ENCODE measurements at places on chromosomes 1 and 21.

DNA sequence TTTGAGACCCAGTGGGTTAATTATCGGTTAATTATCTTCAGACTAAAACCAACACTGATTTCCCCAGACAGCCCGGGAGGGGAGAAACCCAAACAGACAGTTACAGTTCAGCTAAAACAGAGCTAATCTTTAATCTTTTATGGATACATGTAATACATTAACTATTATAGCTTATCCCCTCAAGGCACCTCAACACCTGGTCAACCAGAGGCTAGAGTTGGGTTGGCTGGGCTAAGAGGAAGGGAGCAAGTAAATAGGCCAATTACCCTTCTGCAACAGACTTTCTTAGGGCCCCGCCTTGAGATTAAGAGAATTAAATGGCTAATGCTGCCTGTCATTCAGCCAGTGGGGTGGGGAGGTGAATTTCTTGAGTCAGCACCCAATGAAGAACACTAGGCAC is 6.6 kb upstream of the MED18 start:
- DNase-seq = no peak

DNA sequence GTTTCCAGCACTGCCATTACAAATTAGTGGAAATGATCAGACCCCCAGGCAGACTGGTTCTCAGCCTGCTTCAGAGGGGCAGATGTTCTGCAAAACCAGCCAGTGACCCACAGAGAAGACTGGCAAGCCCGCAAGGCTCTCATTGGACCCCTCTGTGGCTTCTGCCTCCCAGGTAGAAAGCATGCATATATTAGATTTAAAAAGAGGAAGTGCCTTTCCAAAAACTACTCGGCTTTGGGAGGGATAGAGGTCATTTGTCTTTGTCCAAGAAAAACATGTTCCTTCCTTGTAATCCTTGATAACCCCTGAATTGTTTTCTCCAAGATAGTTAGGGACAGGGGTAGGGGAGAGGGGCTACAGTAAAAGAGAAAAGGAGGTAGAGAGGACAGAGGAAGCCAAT is 11.8 kb downstream of the HIVEP3 start:
- DNase-seq = no peak

- DNase-seq = peak; percentile 51
Measured at GRCh38 chr1:146032631-146033219, 11.2 kb upstream of the HJV start.

DNA sequence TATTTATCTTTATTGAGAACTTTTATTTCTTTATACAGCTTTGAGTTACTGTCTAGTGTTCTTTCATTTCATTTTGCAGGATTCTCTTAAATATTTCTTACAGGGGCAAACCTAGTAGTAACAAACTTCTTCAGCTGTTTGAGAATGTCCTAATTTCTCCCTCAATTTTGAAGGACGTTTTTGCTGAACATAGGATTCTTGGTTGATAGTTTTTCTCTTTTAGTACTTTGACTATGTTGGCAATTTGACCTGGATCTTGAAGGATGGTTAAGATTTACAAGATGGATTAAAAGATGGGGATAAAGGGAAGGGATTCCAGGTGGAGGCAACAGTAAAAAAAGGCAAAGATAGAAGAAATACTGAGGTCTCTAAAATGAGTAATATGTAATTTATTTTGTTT is 38.9 kb downstream of the XPR1 start:
- DNase-seq = no peak

- no peak for DNase-seq
Measured at GRCh38 chr1:11880911-11881748, 22.4 kb upstream of the NPPB start.

DNA sequence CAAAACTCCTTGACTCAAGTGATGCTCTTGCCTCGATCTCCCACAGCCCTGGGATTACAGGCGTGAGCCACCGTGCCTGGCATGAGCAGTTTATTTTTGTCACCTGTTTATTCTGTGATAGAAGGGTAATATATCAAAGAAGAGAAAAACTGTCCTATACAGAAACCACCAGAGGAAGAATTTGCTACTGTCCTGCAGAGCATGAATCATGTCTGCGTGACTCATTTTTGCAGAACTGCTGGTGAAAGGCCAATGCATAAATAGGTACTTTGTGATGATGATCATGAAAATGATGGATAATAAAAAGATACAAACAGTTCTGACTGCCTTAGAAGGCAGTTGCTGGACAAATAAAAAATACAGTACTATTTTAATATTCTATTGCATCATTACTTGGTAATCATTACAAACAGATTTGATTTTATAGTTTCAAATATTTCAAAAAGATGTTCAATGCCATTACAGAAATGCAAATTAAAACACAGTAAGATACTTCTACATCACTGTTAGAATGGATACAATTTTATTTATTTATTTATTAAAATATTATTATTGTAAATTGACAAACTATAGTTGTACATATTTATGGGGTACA is 26.5 kb downstream of the RIPPLY3 start:
- no peak for DNase-seq

- no peak for DNase-seq
Measured at GRCh38 chr1:27891196-27891889, 19.0 kb downstream of the THEMIS2 start.

DNA sequence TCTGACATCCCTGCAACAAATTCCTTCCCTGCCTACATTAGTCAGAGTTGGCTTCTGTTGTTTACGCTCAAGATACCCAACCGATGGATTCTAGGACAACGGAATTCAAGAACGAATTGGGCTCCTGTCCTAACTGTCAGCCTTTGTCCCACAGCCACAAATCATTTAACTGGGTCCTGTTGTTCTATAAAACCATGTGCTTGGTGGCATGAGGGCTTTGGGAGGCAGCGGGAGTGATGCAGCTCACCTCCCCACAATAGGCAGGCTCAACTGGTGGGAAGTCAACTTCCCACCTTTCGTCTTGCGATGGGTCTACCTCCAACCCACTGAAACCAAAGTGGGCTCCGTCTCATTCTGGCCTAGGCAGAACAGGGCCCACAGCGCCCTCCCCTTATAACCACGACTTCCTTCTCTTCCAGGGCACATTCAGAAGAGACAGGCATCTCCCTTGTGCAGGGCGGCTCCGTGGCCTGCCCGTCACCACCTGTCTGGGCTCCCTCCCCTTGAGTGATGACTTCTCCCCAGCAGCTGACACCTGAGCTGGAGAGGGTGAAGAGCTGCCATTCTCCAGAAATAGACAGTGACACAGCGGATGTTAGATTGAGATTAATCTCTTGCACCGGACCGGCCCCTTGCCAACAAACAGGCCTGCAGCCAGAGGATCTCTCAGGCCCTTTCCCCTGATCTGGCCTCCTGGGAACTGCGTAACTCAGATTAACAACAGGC is 26.5 kb downstream of the LRRC38 start:
- DNase-seq = no peak

DNA sequence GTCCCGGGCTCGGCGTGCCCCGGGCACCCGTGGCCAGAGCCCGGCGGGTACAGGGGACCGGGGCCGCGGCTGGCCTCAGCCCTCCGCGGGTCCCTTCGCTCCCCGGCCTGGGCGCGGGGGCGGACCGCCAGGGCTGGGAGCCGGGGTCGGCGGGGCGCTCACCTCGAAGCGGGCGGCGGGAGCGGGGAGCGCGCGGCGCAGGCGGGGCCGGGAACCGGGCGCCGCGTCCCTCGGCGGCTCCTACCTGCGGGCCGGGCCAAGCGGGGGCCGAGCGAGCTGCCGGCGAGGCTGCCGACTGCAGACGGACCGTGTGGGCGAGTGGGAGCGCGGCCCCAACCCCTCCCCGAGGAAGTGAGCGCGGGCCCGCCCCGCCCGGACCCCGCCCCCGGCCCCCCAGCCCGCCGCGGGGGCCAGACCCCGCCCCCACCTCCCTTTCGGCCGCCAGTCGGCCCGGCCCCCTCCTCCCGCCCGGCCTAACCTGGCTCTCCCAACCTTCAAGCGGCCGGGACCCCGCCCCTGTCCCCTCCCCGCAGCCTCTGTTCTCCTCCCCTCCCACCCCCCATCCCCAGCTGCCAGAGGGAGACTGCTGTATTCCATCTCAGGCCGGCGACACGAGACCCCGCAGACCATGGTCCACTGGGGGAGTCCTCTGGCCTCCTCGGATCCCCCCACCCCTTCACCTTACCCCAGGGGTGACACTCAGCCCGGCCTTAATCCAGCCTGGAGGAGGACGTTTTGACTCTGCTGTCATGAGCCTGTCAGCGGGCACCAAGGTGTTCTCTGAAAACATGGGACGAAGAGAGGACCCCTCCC is at the start of gene FHL3:
Gene FHL3, minus strand, starts transcription at position 320 of the 813 bp plus-strand sequence. CDS start 6,102 bp downstream, outside the sequence.
- no peak for DNase-seq

GRCh38 chr1:234175363-234175762 is 197.9 kb upstream of the COA6 start:
- DNase-seq = no peak

DNA sequence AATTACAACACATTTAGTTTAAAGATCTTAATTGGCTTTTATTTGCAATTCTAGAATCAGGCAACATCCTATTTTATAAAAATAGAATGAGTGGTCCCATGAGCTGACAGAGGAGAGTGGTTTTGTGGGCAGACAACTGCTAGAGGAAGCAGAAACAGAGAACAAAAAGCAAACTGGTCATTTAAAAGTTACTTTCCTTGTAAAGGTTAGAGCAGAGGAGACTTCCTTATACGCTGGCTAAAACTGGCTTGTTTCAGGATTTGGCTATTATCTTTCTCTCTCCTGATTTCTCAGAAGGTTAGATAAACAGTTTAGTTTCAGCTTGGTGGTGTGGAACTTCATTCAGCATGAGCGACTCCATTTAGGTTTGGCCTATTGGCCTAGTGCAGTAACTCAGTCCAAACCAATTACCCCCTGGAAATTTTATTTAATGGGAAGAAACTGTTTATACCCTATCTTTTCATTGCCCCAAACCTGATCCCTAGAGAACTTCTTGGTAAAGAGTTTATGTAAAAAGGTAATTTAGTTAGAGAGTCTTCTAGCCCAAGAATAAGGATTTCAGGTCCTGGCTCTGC is 32.2 kb upstream of the IL20 start:
- no peak for DNase-seq

DNA sequence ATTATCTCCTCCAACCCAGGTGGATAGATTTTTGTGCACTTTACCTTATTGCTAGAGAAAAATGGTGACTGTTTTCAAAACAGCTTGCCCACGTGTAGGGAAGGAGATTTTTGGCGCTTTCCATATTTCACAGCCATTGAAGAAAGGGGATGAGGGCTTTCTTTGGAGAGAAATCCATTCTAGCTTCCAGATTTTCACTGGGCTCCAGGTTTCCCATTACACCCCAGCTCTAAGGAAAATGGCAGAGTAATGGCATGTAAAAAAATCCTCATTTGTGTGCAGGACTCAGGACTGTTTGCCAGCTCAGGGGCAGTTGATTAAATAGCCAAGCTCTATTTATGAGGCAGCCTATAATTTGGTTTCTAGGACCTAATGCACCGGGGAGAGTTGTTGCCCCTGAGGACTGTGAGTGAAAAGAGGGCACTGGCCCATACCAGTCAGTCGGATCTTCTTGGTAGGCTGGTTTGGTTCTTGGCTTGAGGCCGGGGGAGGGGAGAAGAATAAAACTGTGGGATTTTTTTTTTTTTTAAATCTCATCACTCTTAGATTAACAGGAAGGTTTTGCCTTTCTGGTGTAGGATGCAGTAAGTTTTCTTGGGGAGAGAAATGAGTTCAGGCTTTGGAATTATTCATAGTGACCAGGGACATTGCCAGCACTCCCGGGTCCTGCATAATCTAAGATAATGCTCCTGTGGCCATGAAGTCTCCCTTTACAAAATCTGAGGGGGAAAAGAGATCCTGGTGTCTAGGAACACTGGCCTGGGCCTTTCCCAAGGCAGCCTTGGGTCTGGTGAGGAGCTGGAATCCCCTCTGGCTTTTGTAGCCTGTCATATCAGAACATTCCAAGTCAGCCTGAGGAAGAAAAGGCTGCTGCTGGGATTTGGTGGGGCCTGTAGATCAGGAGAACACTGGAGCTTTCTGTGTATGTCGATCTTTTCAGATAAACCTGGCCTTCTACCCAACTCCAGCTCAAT is 1.9 kb upstream of the ARID1A start:
- DNase-seq = no peak

DNA sequence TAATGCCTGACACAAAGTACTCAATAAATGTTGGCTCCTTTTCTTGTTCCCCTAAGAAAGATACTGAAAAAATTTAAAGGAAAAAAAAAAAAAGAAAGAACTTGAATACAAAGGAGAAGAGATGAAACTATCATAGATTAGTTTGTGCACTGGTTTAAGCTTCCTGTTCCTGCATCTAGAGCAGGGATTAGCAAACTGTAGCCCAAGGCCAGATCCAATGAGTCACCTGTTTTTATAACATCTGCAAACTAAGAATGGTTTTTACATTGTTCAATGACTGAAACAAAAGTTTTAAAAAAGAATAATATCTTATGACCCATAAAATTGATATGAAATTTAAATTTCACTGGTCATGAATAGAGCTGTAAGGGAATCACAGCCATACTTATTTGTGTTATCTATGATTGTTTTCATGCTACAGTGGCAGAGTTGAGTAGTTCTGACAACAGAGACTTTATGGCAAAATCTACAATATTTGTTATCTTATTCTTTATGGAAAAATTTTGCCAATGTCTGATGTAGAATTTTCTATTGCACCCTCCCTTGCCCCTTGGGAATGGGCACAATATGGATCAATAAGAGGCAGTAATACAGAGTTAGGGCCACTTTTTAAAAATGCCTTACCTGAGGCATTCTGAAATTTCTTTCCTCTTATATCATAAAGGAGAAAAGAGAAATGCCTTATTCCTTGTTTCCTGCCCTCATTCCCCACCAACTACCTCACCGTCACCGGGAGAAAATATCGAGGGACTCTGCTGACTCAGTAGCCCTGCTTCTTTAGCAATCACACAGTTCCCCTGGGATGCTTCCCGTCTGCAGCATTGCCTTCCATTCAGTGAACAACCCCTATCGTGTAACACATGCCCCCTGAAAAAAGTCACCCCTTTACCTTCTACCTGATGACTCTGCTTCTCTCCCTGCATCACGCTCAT is 50.6 kb downstream of the WDR64 start:
- no peak for DNase-seq

- no peak for DNase-seq
Measured at GRCh38 chr1:230696722-230697437, 17.0 kb downstream of the AGT start.

DNA sequence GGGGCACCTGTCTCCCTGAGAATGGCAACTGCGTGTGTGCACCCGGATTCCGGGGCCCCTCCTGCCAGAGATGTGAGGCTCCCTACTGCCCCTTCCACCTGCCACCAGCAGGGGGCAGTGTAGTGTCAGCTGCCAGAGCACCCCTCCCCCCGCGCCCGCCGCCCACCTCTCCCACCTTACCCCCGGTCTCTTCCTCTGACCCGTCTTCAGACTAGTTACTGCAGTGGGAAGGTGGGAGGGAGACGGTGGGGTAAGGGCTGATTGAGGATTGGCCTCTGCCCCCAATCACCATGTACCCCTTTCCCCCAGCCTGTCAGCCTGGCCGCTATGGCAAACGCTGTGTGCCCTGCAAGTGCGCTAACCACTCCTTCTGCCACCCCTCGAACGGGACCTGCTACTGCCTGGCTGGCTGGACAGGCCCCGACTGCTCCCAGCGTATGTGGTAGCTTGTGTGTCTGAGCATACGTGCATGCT is 10.1 kb upstream of the LRRC71 start:
- peak; percentile 37 for DNase-seq

Measured in HL-60 (cell line).